ENCODE measurements at places on chromosomes 3 and 15. TPM values are rescaled to one million over a fixed set of nuclear protein-coding genes. Genes with fewer than 3 reads are reported as not detected.

Gene P2RY12
- polyA plus RNA-seq = 0.75 TPM

Gene DAZL
- not detected for polyA plus RNA-seq

Gene KCNH8
- polyA plus RNA-seq = 0.92 TPM

Gene SLC38A3
- polyA plus RNA-seq = 9.4 TPM

Gene LINS1
- 26.5 TPM for polyA plus RNA-seq

Gene IL16
- 5.2 TPM for polyA plus RNA-seq

Gene TTLL13
- not detected for polyA plus RNA-seq

Gene KLHL6
- polyA plus RNA-seq = 1.4 TPM

Gene MST1R
- polyA plus RNA-seq = 1.00 TPM

Gene TM4SF1
- 56.7 TPM for polyA plus RNA-seq

Gene SNURF
- polyA plus RNA-seq = 18.6 TPM

Gene CLSTN2
- 1.7 TPM for polyA plus RNA-seq

Gene REC114
- polyA plus RNA-seq = 0.55 TPM

Gene DNAJB8
- not detected for polyA plus RNA-seq

Gene EXOSC7
- 58.4 TPM for polyA plus RNA-seq

Gene PRR20G
- polyA plus RNA-seq = not detected

Gene FMN1
- polyA plus RNA-seq = 15.1 TPM

Gene INSYN1
- polyA plus RNA-seq = 19.3 TPM

Gene ASB14
- 1.6 TPM for polyA plus RNA-seq

Gene KCNAB1
- polyA plus RNA-seq = 3.3 TPM

Gene MEGF11
- polyA plus RNA-seq = 2.7 TPM

Gene SOX14
- polyA plus RNA-seq = not detected

Gene LRRC34
- 16.0 TPM for polyA plus RNA-seq

Gene CAMK2N2
- polyA plus RNA-seq = 0.19 TPM

Gene LRRC31
- 0.32 TPM for polyA plus RNA-seq

Gene MKRN2
- 42.9 TPM for polyA plus RNA-seq

Gene GPR156
- 2.9 TPM for polyA plus RNA-seq

All from renal pelvis (tissue), 12 donors.